ENCODE measurements at places on chromosomes 3 and 15.

- DNase-seq = no peak
These were observed 3.2 kb downstream of the MASP1 start for GRCh38 chr3:187288131-187288854.

DNA sequence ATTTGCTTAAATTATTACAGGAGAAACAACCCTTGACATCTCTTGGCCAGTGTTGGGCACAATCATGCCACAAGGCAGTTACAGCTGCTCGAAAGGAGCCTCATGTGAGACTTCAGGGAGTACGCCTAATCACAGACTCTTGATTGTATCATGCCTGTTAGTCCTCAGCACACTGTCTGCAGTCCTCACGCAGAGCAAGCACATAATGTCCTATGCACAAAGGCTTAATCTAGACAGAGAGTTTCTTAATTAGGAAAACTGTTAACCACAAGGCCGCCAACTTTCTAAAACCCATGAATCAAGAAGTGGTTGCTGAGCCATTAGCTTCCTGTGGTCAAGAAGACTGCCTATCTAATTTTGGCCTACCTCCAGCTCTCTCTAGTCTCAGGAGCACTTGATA lies 172.0 kb downstream of the UNC13C start:
- DNase-seq = no peak

DNA sequence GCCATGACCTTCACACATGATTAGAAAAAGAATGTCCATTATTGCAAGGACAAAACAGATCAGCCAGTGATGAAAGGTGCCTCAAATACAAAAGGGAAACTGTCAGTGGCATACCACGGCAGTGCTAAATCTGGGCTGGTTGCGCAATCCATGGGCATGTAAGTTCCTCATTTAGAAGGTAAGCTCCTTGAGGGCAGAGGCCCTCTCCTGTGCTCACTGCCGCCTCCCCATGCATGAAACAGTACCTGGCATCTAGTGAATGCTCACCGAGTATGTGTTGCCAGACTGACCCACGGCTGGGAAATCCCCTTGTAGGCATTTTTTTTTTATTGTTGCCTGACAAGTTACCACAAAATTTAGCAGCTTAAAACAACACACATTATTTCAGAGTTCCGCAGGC lies 312.1 kb upstream of the CHRM5 start:
- no peak for DNase-seq

DNA sequence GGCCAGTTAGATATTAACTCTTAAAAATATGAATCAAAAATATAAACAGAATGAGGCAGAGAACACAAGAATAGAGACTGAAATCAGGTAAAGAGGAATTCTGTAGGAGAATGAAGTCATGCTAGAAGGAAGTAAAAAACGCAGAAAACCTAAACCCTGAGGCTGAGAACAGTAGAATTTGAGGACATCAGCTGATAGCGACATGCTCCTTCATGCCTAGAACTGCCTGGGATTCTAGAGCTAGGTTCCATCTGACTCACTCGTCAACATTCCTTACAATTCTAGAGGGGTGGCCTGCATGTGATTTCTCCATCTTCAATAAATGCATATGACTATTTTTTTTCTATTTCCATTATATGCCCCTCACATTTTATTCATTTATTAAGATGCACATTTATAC lies 343.0 kb downstream of the ROBO1 start:
- DNase-seq = no peak

GRCh38 chr15:40054855-40055575 lies 16.0 kb upstream of the SRP14 start:
- no peak for DNase-seq

DNA sequence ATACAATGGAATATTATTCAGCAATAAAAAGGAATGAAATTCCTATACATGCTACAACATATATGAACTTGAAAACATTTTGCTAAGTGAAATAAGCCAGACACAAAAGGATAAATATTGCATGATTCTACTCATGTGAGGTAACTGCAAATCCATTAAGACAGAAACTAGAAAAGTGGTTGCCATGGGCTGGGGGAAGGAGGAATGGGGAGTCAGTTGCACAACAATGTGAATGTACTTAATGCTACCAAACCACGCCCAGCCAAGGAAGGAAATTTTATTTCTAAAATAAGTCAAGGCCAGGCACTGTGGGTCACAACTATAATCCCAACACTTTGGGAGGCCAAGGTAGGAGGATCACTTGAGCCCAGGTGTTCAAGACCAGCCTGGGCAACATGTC lies 9.8 kb upstream of the GMPPB start:
- DNase-seq = no peak

- no peak for DNase-seq
These were observed 4.8 kb upstream of the CHST14 start for GRCh38 chr15:40465939-40466338.

DNA sequence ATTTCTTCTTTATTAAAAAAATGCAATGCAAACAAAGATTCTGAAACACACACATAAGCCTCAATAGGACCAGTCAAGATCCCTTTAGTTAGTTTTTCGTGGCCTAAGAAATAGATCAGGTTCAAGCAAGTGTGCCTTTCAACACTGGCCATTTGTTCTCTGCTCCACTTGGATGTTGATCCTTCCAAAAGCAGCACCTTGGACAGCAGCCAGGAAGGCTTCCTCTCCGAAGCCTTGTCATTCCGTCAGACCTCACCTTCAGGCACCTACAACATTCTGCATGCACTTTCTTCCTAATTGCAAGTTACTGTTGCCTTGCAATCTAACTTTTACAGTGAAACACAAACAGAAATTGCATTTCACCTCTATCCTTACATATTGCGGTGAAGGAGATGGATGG lies 155.9 kb upstream of the FEZF2 start:
- DNase-seq = no peak

- no peak for DNase-seq
These were observed 46.6 kb upstream of the GOLGA8J start for GRCh38 chr15:30036036-30036703.

DNA sequence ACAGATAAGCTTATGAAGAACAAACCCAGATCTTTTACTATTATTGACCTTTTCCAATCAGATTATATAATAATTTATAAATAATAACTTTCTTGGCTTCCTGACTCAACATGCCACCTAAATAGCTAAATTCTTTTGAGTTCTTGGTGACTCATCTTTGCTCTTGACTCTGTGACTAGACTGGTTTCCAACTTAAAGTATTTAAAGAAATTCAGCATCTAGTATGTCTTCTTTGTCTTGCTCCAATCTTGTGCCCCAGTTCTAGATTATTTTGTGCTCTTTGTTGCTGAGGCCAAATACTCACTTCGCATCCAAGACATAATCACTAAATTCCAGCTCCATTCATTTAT lies 483.2 kb upstream of the TBL1XR1 start:
- DNase-seq = no peak

DNA sequence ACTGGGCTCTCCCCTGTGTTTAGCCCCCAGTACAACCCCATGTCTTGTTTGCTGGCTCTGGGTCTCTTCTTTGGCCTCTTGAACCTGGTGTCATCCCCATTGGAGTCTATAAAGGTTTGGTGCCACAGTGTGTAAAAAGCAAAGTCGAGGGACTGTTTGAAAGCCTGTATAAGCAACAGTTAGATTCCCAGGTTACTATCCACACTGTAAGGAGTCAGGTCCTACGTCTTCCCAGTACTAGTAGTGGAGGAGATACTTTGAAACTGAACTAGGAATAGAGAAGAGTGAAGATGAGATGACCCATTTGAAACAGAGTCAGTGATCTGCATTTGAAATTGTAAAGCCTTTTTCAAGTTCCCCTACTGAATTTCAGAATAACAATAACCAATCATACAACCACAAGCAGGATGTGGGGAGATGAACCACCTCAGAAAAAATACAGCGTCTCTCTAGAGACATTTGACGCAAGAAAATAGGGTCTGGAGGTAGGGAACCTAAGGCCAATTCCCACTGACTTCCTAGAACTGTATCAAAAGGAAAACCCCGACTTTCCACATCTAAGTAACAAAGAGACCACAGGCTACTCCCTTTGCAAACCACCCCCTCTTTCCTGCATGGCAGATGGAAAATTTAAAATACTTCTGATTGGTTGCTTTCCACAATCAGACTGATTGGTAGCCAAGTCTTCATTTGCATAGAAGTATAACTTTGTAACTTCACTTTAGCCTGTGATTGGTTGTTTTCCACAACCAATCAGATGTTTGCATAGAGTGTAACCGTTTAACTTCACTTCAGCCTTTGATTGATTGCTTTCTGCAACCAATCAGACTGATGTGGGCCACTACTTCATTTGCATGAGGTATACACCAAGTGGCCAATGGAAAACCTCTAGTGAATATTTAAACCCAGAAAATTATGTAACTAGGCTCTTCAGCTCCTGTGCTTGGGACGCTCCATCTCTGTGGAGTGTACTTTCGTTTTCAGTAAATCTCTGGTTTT lies 49.9 kb upstream of the NEDD4 start:
- DNase-seq = no peak

DNA sequence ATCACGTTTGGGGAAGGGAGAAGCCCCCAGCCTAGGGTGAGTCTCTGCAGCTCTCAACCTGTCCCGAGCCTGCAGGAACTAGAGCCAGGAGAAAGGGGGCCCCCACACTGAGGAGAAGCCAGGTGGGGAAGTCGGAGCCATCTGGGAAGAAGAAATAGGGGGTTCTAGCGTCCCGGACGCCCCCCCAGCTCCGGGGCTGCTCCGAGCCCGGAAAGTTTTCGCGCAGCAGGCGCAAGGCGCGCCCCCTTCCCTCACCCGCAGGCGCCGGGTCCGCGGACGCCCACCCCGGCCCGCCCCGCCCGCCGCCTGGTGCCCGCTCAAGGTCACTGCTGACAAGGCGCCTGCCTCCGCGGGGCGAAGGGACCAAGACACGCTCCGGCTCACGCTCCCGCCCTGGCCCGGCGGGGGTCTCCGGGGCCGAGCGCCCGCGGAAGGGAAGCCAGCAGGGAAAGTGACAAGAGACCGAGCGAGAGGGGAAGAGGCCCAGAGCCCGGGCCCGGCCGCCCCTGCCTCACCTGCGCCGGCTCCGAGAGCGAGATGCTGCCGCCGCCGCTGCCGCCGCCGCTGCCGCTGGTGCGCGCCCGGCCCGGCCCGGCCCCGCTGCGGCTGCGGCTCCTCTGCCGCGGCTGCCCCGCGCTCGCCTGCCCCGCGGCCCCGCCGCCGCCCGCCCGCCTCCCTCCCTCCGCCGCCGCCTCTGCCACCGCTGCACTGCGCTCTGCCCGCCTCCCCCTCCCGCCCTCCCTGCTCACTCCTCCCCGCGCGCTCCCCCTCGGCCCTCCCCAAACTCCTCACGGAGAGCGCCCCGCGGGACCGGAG lies 108.4 kb upstream of the SLC6A11 start:
- DNase-seq = no peak

GRCh38 chr3:57923101-57923500 lies 85.1 kb upstream of the FLNB start:
- no peak for DNase-seq

DNA sequence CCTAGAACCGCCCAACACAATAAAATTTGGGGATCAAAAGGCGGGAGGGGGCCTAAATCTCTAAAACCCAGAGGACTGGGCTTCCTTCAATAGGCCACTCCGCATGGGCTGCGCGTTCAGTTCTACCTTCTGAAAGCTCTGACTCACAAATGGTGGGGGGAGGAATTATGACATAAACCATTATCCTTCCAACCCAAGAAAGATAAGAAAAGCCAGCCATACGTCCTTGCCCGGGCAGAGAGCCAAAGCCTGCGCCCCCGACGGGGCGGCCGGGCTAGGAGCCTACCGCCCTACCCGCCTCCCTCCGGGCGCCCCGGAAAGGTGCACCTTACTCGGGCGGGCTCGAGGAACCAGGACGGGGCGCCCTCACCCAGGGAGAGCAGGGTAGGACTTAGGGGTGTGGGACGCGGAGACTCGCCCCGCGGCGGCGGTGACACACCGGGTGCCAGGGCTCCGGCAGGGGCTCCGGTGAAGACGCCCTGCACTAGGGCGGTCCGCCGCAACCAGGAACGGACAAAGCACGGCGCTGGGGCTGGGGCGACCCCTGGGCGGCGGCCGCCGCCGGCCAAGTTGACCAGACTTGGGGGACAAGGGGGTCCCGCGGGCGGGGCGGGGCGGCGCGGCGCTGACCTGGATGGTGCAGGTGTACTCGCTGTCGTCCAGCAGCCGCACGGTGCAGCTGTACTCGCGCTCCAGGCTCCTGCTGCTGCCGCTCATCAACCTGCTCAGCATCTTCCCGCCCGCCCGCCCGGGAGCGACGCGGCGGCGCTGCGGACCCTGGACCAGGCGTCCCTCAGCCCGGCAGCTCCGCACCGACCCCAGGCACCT lies 534 bp downstream of the FRMD5 start:
- DNase-seq = no peak

- no peak for DNase-seq
These were observed 109.6 kb upstream of the LMOD3 start for GRCh38 chr3:69231929-69232440.

DNA sequence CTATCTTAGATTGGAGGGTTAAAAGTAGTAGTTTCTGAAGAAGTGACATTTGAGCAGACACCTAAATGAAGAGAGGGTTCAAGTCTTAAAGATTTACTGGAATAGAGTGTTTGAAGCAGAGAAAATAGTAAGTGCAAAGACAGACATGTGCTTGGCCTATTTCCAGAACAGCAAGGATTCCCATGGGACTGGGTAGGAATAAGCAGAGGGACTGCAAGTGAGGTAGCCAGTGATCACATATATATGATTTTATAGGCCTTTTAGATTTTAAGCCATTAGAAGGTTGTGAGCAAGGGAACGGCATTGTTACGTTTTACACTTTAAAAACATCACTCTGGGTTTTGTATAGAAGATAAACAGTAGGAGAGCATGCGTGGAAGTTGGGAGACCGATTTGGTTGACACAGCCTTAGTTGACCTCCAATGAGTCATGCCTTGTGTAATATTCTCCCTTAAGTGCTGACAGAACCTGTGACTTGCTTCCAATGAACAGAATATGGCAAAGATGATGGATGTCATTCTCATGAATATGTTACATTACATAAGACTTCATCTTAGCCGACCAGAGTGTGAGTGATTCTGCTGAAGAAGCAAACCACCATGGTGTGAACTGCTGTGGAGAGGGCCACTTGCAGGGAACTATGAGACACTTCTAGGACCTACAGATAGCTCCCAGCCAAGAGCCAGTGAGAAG lies 37.1 kb upstream of the SLC4A7 start:
- peak; percentile 89 for DNase-seq

- no peak for DNase-seq
These were observed 55.6 kb upstream of the SEMA6D start for GRCh38 chr15:47661661-47662180.

GRCh38 chr3:109224333-109224732 lies 87.8 kb downstream of the C3orf85 start:
- DNase-seq = no peak

DNA sequence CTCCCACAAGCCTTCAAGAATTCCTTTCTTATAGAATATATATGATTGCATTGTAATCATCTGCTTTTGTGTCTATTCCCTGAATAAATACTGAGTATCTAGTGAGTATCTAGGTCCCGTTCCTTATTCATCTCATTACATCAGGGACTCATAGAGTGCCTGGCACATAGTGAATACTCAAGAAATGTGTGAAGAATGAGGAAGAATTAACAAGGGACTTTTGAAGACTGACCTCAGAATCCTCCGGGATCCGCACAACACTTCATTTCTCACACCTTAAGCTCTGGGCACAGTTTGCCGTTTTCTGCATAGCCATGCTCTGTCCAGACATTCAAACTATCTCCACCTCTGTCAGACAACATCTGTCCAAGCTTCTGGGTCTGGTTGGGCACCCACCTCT lies 108.8 kb downstream of the STAC start:
- DNase-seq = no peak

- no peak for DNase-seq
These were observed 1044.2 kb downstream of the PLOD2 start for GRCh38 chr3:145116769-145117168.

Measured in fibroblast of the conjunctiva (primary cell).